Amniotic epithelial cell (primary cell): ENCODE measurements at places on chromosomes 4 and X.

GRCh38 chrX:125175991-125176584 lies 143.6 kb upstream of the TEX13C start:
- no peak for DNase-seq

GRCh38 chrX:135185795-135186443 lies 14.7 kb upstream of the CT55 start:
- DNase-seq = peak; percentile 34

- DNase-seq = no peak
These were observed 70.8 kb downstream of the ADRA2C start for GRCh38 chr4:3836756-3837601.

GRCh38 chr4:71867598-71867997 lies 83.7 kb upstream of the GC start:
- DNase-seq = no peak

DNA sequence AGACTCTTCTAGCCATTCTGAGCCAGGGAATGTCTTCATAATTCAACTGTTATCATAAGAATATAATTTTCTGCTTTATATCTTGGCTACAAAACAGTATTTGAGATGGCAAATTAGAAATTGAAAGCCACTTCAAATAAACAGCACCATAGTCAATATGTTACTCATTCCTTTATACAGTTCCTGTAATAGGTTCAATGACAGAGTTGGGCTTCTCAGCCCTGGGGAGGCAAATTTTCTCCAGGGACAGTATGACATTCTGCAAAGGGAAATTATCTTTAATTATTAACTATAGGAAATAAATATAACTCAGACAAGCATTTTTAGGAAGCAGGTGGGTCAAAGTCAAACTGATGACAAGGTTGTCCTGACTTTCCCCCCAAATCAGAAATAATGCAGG lies 71.9 kb upstream of the RPS6KA6 start:
- DNase-seq = no peak

DNA sequence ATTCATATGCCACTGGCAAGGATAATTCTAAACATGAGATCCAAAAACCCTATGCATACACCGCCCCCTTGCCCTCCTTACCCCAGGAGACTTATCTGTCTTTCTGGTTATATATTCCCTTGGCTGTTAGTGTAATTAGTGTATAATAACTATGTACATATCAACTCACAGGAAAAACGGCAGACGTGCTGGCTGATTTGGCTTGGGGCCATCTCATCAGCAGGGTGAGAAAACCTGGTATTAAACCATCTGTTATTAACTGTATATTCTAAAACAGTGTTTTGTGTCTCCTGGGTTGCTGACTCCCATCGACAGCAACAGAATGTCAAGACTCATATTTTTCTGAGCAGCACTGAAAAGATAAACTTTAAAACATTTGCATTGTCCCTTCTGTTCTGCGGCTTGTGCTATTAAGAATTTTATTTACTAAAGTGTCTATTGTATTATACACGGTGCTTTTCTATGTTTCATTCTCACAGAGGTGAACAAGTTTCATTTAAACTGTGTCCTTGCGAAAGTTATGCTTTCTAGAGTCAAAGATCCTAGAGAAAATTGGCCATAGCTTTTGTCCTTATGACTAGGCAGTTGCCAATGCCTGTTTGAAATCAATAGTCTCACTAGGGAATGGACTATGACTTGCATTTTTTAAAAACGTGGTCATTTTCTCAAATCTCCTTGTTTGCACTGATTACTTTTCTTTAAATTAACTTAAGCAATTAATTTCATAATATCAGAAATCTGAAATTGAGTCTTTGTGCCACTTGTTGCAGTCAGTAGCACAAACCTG lies 211.5 kb upstream of the MID1 start:
- no peak for DNase-seq

DNA sequence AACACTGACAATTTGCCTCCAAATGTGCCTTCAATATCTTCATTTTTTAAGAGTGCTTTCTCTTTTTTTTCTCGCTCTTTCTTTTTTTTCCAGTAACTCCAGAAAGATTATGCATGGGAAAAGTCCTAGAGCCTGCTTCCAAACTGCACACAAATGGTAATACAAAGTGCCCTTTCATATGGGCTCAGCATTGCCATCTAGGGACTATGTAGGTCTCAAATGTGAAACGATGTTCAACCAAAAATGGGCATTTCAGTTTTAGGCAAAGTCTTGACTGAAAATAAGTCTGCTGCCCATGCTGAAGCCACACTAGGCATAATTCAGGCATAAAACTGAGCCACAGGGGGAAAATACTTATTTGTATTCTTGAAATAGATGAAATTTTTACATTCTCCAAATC lies 65.6 kb downstream of the SYNPO2 start:
- DNase-seq = peak; percentile 30

GRCh38 chrX:94751611-94752010 lies 1077.6 kb downstream of the FAM133A start:
- no peak for DNase-seq
